Hematopoietic multipotent progenitor cell treated with erythropoietin and hydrocortisone succinate and interleukin-3 and kit ligand, for 6 days (in vitro differentiated cells): ENCODE measurements at places on chromosomes 3 and 15.

DNA sequence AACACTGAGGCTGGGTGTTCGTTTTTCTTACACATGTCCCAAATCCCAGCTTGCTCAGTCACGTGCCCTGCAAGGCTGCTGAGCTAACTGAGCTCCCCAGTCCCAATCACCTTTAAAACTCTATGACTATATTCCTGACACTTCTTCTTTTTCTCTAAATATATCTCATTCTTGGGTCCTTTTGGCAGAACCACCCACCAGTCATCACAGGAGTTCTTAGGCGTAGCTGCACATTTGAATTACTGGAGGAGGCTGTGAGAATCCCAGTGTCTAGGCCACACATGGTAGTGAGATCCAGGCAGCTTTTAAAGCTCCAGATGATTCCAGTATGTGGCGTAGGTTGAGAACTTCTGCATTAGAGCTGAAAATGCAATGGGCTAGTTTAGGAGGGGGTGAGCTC is 66.3 kb downstream of the ST8SIA2 start:
- DNase-seq: no peak

- DNase-seq: no peak
Measured at GRCh38 chr3:81470524-81471278, 290.7 kb downstream of the GBE1 start.

DNA sequence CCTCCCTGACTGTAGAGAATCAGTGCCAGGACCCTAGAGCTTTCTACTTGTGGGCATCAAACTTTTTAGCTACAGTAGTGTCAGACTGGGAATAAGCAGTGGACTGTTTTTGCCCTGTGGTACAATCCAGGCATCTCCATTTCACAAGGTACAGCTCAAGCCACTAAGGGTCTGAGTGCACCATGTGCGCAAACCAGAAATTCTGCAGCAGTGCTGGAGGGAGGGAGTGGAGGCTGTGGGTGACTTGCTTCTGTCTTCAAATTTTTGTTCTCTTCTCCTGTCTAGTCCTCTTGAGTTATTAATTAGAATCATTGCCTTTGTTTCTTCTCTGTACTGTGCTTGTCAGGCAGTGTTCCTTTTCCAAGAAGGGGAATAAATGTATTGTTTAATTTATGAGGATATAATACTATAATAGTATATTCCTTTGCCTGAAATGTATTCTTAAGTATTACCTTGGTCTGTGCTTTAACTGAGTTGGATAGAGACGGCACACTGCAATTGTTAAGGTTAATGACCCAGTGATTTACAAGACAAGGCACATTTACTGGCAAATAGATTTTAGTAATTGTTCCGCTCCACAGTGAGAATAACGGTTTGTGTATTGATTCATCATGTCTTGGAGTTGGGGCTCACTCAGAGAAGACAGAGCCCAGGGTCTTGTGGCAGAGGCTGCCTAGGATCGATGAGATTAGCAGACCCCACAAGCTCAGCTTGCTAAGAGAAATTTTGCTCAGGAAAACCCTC is 390.6 kb upstream of the CFAP20DC start:
- DNase-seq: no peak

DNA sequence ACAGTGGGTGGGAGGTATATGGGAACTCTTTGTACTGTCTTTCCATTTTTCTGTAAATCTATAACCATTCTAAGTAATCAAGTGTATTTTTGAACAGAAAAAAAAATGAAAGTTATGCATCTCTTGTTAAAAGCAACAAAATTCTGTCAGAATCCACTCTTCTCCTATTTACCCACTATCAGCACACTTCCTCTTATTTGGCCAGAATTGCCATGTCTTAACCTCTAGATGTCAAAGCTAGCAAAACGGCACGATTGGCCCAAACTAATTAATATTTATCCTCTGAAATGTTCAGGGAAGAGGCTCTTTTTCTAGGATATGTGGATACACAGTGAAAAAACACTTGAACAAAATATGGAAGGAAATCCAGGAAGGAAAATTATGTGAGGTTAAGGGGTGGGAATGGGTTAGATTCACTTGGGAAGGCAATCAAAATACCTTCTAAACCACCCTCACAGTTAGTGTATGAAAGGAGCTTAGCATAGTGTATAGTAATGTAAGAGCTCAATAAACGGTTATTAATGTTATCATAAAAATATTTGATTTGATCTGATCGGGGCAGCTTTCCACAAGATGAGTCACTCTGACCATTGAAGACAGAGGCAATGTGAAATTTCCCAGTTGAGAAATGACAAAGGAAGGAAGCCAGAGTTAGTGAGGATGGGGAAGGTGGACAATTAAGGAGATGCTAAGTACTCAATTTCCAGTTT is 20.1 kb upstream of the TGFBR2 start:
- DNase-seq: peak; percentile 21

GRCh38 chr3:167972502-167972901 is 123.2 kb downstream of the GOLIM4 start:
- DNase-seq: peak; percentile 12

GRCh38 chr15:95989392-95989791 is 341.1 kb upstream of the NR2F2 start:
- no peak for DNase-seq

GRCh38 chr3:4251412-4251811 is 51.8 kb upstream of the SETMAR start:
- DNase-seq: no peak

- DNase-seq: no peak
Measured at GRCh38 chr3:178306432-178307115, 229.7 kb upstream of the KCNMB2 start.

GRCh38 chr3:55089211-55089610 is 161.4 kb upstream of the LRTM1 start:
- DNase-seq: no peak

DNA sequence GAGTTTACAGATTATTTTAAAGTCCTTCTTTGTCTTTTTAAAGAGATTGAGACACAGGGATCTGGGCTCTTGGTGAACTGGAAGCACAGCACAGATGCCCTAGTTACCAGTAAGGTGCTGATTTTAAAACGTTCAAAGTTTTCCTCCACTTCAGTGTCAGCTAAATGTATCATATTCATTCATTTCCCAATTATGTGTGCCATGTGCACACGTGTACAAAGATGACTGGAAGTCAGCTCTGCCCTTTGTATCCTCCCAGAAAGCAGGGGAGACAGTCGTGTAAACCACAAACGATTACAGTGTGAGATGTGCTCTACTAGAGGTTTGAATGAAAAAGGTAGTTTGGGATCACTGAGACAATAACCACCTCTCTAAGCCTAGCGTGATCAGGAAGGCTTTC is 730 bp downstream of the ZKSCAN7 start:
- DNase-seq: peak; percentile 5

DNA sequence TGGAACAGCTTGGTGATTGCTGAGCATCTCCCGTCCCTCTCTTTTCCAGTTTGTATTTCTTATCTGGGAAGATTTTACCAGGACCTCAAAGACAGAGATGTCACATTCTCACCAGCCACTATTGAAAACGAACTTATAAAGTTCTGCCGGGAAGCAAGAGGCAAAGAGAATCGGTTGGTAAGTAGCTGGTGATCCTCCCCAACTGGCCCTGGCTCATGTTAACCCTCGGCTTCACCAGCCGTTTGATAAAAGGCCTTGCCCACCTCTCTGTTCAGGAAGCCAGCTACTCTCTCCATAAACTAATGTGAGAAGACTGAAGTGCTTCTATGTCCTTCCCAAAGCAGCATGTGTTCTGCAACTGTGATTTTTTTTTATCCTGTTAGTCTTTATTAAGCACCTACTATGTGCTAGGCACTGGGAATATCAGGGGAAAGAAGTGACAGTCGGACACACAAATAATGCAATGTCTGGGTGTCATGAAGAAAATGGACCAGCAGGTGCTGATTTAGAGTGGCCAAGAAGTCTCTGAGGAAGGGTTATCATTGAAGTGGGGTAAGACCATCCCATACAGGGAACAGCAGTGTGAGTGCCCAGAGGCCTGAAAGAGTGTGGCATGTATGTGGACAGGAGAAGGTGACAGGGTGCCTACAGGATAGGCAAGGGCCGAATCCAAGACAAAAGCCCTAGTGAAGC is 1.2 kb downstream of the MANF start:
- DNase-seq: peak; percentile 46

DNA sequence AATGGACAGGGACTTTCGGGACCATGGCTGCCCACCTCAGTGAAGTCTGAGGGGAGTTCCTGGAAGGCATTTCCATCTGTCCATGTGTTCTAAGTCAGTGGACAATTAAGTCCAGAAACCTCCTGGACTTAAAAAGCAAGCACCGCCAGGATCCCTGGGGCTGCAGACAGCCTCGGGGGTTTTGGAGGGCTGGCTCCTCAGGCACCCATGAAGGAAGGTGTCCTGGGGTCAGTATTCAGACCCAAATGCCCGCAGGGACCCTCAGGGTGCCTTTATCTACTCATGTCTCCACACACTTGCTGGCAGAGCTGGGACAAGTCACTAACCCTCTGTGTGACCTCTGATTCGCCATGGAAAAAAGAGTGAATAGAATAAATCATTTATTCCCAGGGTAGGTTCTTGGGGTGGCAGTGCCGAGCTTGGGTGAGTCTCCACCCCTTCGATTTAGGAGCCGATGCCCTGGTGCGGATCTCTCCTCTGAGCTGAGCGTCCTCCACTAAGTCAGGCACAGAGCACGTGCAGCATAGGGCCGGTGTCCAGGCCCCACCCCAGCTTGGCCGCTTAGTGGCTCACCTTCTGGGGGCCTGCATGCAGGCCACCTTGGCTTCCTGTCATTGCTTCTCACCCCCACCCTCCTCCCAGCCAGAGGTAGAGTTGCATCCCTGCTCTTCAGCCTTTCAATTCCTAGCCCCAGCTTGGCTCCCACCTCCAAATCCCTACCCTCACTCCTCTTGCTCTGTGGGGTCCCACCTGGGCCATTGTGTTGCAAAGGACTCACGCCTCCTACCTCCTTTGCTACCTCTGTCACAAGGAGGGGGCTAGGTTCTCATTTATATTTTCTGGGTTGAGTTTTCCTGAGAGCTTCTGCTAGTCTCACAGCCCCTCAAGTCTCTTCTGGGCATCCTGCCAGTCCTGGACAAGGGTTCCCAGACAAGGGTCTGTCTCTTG is 19.9 kb downstream of the SLC6A6 start:
- DNase-seq: no peak

DNA sequence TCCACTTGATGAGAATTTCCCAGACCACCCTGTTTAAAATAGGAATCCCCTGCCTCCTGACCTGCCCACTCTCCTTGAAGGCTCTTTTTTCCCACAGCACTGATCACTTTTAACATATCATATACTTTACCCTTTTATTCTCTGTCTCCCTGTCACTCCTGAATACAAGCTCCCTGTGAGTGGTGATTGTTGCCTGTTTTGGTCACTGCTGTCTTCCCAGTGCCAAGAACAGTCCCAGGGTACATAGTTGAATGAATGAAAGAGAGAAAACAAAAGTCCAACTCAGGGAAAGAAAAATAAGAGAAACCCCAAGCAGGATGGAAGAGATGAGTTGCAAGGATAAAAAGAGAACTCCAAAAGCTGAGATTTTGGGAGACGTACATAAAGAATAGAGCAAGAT is 500.3 kb upstream of the LMCD1 start:
- no peak for DNase-seq

- DNase-seq: no peak
Measured at GRCh38 chr15:29822100-29822683, at the start of gene TJP1. Gene TJP1, minus strand, starts transcription at chr15:29822468. Its CDS starts 440 bp downstream, at chr15:29822028.

- no peak for DNase-seq
Measured at GRCh38 chr3:104452697-104453096, 914.0 kb upstream of the ALCAM start.

GRCh38 chr3:142916605-142917004 is 27.7 kb upstream of the PCOLCE2 start:
- DNase-seq: no peak

- DNase-seq: no peak
Measured at GRCh38 chr3:192490720-192491119, 236.6 kb downstream of the FGF12 start.

DNA sequence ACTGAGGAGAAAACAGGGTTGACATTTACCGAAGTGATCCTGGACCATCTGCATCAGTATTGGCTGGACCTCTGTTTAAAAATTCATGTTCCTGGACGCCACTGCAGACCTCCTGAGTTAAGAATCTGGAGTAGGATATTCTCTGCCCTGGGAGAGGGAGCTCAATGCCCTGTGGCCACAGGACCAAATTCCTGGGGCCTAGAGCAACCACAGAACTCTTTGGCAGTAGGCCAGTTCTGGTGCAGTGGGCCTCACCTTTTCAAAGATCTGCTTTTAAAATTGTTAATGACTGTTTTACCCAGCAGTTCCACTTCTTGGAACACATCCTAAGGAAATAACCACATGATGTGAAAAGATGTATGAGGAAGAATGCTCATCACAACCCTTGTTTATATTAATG is 133.3 kb upstream of the ADPGK start:
- DNase-seq: no peak

DNA sequence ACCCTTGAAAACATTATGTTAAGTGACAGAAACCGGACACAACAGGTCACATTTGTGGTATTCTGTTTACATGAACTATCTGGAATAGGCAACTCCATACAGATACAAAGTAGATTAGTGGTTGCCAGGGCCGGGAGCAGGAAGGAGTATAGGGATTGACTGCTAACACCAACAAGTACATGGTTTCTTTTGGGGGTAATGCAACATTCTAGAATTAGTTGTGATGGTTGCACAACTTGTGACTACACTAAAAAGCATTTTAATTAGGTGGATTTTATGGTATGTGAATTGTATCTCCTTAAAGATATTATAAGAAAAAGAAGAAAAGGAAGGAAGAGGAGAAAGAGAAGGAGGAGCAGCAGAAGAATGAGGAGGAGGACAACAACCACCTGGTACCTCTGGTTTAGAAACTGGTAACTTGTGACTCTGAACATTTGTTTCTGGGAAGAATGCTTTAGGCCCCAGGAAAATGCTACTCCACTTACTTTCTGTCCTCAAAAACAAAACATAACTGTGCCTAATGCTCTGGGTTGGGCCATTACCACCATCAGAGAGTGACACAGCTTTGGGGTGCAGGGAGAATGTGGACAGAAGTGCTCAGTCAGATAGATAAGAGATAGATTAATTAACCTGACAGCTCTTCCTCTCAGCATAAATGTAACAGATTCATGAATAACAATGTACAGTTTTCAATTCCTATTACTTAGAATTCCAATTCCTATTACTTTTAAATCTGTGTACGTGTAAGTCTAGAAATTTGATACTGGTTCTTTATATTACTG is 20.3 kb downstream of the SETMAR start:
- DNase-seq: no peak

- DNase-seq: no peak
Measured at GRCh38 chr3:78003090-78003489, 963.2 kb downstream of the ROBO2 start.

DNA sequence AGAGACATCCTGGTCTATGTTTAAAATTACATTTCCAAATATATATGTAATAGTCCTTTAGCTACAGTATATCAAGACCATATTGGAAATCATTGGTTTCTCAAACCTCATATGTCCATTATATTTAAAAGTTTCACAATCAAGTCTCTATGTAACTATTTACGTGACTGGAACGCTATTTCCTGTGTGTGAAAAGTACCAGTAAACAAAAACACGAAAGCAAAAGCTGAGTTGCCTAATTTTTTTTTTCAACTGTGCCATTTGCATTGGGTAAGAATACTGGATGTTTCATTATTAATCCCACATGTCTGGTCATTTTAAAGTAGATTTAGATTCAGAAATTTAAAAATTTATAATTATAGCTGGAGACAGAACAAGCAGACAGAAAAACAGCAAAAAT is 381.4 kb downstream of the TBC1D5 start:
- DNase-seq: no peak
